Fibroblast of mammary gland (primary cell): ENCODE measurements at places on chromosomes 16 and 17.

DNA sequence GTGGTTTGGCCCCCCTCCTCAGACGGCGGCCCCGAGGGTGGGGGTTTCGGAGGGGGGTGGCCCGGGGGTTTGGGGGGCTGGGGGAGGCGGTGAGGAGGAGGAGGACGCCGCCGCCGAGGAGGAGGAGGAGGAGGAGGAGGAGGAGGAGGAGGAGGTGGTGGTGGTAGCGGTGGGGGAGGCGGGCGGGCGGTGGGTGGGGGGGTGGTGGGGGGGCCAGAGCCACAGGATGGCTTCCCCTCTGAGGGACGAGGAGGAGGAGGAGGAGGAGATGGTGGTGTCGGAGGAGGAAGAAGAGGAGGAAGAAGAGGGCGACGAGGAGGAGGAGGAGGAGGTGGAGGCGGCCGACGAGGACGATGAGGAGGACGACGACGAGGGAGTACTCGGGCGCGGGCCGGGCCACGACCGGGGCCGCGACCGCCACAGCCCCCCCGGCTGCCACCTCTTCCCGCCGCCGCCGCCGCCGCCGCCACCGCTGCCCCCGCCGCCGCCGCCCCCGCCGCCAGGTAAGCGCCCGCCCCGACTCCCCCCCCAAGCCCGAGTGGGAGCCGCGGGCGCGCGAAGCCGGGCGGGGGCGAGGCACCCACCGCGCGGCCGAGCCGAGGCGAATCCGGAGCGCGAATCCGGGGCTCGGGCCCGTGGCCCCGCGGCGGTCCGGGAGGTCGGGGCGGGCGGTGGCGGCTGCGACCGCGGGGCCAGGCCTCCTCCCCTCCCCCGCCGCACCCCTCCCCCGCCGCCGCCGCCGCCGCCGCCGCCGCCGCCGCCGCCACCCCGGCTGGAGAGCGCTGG, 3.8 kb upstream of the CHD3 start:
- DNase-seq = no peak

- no peak for DNase-seq
Measured at GRCh38 chr16:307691-308312, 24.8 kb downstream of the PDIA2 start.

- no peak for DNase-seq
Measured at GRCh38 chr16:11327277-11328171, 17.7 kb upstream of the RMI2 start.

DNA sequence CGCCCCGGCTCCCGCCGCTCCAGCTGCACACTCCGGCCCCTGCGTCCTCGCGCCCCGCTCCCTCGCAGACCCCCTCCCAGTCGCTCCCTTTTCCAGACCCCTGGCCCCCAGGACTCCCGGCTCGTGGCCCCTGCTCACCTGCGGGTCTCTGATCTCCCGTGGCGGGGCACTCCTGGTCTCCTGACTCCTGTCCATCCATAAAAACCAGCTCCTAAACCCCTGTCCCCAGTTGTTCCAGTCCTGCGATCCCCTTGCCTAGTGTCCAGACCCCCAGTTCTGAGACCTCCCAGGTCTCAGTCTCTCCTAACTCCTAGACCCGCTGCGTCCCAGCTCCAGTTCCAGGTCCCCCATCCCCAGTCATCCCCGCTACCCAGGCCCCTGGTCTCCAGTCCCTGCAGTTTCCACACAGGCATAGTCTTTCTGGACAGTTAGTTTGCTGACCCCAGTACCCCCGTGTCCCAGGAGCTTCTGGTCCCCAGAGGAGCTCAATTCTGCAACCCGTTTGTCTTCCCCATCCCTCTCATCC, 379 bp downstream of the SNX29 start:
- DNase-seq = no peak

- no peak for DNase-seq
Measured at GRCh38 chr16:3674513-3675295, 20.2 kb downstream of the DNASE1 start.

GRCh38 chr16:3525951-3526350, 25.1 kb downstream of the CLUAP1 start:
- no peak for DNase-seq

DNA sequence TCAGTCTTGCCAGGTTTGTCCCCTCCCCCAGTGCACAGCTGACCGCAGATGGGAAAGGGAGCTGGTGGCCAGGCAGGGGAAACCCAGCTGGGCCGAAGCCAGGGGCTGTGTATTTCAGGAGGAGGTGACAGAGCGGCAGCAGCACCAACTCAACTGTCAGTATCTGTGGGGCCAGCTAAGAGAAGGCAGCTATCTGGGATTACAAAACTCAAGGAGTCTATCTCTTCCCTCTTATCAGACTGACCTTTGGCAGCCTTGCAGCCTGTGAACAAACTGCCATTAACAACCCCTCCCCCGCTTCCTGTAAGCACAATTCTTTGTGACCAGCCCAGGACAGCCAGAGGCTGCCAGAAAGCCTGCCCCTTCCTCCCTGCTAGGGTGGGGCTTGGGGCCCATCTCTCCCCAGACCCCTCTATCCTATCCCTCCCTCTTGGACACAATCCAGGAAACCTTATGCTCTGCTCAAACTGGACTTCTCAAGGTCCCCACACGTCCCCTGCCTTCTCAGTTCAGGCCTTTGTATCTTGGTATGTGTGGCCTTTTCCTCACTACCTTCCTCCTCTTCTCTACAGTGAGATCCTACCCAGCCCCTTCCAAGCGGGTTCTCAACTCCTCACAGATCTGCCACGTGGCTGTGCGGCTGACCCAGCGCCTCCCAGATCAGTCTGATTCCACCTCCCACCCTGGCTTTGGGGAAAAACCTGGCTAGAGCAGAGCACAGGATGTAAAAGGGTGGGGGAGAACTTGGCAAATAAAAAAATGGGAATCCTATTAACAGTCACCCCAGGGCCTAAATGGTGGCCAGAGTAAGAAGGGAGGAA, 10.5 kb downstream of the ST3GAL2 start:
- peak; percentile 93 for DNase-seq

- no peak for DNase-seq
Measured at GRCh38 chr17:15051933-15052332, 213.2 kb downstream of the PMP22 start.

GRCh38 chr16:396605-397004, 394 bp upstream of the NME4 start:
- peak; percentile 46 for DNase-seq

DNA sequence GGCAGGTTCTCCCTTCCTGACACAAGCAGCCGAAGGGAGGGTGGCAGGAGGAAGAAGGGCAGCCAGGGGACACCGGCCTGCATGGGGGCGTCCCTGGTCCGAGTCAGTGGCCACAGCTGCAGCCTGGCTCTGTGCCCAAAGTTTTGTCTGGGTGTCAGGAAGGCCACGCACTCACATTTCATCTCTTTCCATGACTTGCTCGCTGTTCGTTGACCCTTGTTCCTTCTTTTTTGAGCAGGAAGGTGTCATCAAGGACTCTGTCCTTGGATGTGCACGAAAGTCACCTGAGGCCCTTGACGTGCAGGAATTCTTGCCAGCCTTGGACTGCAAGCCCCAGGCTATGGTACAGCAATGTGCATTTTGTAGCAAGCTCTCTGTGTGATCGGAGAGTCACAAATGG, 93.3 kb downstream of the TNFRSF13B start:
- DNase-seq = no peak

DNA sequence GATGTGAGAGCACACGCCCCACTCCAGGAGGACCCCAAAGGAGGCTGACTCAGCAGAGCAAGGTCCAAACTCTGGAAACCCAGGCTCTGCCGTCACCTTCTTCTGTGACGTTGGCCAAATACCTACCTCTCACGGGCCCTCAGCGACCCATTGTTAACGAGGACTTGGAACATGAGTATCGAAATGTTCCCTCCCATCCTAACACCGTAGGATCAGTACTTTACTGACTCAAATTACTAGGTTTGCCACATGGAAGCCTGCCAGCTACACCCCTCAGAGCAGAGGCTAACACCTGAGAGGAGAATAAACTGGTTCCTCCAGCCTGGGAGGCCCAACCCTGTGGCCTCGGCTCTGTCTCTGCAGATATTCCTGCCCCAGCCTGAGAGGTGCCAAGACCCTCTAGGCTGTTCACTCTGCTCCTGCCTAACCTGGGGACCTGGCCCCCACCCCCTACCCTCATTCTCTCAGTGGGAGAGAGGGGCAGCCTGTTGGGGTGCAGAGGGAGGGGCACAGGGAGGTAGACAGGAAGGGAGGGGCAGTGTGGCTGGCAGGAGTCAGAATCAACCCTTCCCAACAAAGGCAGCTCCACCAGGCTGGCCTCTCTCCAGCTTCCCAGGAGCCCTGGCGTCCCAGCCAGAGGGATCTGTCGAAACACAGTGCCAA, 4.4 kb downstream of the PITPNM3 start:
- no peak for DNase-seq

DNA sequence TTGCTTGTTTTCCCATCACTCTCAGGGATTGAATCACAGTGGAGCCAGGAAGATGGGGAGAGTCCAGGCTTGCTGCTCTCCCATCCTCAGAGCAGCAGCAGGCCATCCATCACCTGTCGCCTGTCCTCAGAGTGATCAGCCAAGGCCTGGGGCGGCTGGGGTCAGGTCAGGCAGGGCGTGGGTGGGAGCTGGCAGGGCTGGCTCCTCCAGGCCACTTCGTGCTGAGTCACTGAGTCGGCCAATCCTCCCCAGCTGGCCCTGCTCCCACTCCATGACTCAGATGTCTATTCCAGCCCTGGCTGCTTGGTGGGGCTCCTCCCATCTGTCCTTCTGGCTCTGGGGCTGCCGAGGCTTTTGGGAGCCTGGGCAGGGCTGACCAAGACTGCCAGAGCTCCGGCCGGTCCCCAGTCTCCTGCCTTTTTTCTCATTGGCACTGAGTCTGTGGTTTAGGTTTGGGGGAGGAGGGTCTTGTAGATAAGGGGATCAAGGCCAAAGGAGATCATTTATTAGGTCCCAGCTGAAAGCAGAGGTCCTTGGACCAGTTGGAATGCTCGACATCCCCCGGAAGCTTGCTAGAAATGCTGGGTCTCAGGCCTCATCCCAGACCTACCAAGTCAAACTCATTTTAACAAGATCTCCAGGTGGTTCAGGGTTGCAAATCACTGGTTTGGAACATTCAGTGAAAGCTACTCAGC, 72.7 kb downstream of the ABCC1 start:
- DNase-seq = peak; percentile 98

- no peak for DNase-seq
Measured at GRCh38 chr17:6671431-6671830, 19.9 kb downstream of the C17orf100 start.

GRCh38 chr17:77528516-77529327, 388.0 kb downstream of the SEC14L1 start:
- DNase-seq = no peak

DNA sequence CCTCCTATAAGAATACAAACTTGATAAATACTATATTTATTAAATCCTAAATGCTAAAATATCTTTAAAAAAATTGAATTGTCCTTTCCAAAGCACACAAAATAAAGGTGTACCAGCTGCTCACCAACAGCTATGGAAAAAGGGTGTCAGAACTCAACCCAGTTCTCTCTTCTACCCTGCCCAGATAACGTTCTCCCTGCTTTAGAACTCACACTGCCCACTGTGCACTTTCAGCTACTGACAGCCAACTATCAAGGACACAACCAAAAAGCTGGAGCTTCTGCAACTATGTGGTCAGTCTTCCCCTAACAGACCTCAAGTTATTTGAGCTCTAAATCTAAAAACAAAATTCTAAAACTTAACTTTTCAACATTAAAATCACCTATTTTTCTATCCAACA, 13.7 kb downstream of the AP1G1 start:
- DNase-seq = no peak

DNA sequence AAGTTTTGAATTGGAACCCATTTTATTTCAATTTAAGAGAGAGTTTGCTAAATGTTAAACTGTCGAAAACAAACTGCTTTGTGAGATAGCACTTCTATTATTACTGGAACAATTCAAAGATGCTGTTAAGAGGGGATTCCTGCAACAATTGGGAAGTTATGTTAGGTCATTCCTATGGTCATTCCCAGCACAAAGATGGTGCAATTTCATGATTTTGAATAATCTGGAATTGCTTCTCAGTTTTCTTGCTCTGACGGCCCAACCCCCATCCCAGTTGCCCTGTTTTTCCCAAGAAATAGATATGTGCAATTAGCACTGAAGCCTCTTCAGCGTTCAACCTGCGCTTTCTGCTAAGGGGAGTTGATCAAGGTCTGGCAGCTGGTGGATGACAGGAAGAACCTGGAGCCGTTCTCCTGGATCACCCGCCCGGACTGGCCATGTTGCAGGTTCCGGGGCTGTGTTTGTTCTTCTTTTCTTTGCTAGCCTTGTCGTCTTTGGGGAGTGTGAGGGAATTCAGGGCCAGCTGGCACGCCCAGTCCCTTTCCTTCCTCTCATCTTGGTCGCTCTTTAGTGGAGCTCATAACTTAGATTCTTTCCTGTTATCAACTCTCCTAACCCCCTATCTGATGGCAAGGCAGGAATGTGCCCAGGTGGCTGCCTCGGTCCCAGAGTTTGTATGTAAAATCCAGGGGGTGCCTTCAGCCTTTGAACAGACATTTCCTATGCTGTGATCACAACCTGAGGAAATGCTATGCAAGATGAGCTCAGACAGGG, 29.0 kb upstream of the IRF8 start:
- DNase-seq = no peak

DNA sequence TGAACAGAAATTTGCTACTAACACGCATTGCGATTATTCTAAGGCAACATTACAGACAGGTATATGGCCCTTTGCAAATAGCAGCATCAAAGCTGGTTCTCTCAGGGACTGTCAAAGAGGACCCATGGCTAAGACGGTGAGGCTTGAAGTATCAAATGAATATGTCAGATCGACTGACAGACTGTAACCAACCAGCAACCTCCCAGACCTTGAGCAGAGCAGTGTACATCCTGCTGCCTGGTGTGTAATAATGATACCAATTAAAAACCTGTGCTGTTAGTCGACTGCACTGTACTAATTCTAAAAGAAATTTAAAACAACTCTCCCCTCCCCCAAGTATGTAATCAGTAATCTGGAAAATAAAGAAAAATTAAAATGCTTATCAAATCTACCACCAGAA, 35.9 kb upstream of the GHDC start:
- no peak for DNase-seq

- no peak for DNase-seq
Measured at GRCh38 chr17:81737947-81738800, 26.1 kb downstream of the SLC25A10 start.

DNA sequence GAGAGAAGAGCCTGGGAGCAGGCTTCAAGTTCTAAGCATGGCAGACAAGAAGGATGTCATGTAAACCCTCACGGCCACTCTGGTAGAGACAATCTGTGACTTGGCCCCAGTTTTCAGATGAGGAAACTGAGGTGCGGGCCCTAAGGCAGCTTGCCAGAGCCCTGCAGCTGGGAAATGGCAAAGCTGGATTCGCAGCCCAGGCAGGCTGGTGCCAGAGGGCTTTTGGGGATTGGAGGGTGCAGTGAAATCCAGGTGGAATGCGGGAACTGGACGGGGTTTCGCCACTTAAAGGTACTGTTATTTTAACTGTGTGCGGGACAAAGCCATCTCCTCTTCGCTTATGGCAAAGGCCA, 477 bp upstream of the OSGIN1 start:
- peak; percentile 65 for DNase-seq
